ENCODE measurements at places on chromosomes 16 and 17.

DNA sequence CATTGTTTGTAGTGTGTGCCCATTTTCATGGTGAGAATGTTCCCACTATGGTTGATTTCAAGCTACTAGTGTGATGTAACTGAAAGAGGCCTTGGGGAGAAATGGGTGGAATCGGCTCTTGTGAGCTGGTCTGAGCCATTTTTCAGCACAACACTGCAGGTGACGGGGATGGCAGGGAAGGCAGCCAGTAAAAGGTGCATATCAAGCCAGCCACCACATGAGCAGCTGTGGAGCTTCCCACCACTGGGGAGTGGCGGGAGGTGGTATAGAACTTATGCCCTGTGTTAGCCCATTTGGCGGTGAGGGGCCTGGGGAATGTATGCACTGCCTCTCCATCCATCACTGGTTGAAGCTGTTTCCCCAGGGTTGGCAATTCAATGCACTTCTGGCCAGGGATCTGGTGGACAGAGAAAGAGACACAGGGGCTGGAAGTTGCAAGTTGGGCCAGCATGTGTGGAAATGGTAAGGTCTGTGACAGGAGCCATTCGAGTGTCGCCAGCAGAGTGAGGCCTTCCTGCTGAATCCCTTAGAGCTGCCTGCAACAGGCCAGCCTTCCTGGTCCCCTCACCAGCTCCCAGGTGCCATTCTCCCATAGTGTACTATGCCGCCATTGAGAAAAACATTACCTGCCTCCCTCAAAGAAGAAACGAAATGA, 31.7 kb upstream of the BRD7 start:
- DNase-seq = no peak

DNA sequence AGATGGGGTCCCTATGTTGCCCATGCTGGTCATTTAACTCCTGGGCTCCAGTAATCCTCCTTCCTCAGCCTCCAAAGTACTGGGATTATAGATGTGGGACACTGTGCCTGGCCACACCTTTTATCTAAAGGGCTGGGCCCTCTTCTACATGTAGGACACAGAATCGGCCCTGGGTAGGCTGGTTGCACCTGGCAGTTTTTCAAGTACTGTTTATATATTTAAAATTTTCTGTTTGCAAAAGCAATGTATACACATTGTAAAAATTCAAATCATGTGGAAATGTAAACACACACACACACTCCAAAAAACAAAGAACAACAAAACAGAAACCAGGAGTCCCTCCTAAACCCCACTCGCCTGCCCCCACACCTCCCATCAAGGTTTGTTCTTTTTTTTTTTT, 28.1 kb upstream of the SIAH1 start:
- no peak for DNase-seq

GRCh38 chr17:33261820-33262219, 31.3 kb downstream of the ASIC2 start:
- DNase-seq = no peak

- DNase-seq = no peak
Observed at GRCh38 chr17:67672592-67673335, 45.0 kb upstream of the NOL11 start.

- DNase-seq = no peak
Observed at GRCh38 chr17:3531266-3532101, 26.1 kb downstream of the TRPV3 start.

DNA sequence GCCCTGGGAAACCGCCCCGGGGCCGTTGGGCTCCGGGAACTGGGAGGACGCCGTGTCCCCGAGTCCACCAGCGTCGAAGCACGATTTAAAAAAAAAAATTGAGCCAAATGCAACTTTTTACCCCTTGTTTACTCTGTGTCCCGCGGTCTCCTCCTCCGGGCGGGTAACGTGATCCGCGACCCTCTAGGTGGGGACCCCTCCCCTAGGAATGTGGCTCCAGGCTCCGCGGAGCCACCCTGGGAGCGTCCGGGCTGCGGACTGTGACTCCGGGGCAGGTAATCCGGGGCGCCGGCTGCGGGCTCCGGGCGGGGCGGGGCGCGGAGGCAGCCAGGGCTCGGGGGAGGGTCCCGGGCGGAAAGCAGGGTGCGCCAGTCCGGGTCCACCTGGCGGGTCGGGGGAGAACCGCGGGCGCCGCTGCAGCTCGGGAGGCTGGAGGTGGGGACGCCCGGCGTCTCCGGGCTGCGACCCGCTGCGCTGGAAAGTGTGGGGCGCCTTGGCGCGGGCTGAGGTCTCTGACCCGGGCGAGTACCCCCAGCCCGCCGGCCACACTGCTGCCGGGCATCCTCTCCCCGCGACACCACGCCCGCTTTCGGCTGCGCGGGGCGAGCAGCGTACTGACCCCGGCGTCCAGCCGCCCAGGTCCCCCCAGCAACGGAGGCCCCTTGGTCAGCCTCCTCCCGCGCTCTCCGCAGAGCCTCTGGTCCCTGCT, 852 bp upstream of the HELZ start:
- DNase-seq = no peak

GRCh38 chr17:78573955-78574354, 3.2 kb downstream of the DNAH17 start:
- no peak for DNase-seq

DNA sequence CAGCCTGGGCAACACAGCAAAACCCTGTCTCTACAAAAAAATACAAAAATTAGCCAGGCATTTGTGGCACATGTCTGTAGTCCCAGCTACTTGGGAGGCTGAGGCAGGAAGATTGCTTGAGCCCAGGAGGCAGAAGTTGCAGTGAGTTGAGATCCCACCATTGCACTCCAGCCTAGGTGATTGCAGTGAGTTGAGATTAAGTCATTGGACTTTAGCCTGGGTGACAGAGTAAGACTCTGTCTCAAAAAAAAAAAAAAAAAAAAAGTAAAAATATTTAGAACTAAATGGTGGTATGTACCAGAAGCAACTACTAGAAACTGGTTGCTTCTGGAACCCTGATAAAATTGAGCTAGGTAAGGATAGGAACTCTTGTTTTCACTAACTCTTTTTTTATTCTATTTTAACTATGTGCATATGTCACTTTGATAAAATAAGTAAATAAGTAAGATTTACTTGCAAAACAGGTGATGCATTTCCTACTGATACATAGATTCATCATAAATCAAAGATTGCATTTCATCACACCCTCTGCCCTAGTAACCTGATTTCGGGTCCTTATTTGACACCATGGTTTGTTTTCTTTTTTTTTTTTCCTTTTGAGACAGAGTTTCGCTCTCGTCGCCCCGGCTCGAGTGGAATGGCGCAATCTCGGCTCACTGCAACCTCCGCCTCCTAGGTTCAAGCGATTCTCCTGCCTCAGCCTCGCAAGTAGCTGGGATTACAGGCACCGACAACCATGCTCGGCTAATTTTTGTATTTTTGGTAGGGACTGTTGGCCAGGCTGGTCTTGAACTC, 66.0 kb downstream of the USP32 start:
- no peak for DNase-seq

GRCh38 chr17:79832218-79833109, 6.8 kb downstream of the CBX4 start:
- no peak for DNase-seq

- DNase-seq = no peak
Observed at GRCh38 chr17:2701996-2702741, 9.4 kb downstream of the CLUH start.

DNA sequence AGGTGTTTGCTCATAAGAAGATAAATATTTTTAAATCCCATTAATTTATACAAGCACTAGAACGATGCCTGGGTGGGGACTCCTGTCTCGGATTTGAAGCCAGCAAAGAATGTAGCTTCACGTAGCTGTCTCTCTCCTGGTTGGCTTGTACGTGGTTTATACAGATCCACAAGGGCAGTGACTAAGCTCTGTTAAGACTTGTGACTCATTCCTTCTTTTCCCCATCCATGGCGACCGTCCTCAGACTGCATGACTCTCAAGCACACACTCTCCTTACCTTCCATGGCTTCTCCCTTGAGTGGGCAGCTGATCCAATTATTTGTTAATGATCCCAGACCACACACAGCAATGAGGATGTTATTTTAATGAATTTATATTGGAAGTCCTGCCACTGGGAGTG, 679.7 kb upstream of the SOX9 start:
- DNase-seq = peak; percentile 95

DNA sequence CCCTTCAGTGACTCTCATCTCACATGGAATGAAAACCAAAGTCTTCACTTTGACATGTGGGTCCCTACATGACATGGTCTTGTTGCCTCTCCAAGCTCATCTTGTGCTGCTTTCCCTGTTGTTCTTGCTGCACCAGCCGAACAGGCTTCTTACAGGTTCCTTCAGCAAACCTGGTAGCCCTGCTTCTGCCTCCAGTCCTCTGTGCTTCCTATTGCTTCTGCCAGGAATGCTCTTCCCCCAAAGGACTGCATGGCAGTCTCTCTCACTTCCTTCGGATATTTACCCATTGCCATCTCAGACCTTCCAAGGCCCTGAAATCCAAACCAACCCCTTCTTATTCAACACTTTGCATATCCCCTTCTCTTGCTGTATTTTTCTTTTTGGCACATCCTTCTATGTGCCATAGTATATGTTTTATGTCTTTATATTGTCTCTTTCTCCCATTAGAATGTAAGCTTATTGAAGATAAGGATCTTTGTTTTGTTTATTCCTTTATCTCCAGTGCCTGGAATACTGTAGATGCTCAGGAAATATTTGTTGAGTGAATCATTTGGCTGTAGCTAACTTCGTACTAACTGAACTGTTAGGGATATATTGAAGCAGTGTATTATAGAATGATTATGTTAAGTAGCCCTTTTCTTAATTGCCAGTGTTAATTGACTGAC, 57.9 kb upstream of the SLC12A3 start:
- peak; percentile 71 for DNase-seq

GRCh38 chr16:68487669-68488068, 39.4 kb upstream of the SMPD3 start:
- no peak for DNase-seq

GRCh38 chr17:71942626-71943025, 178.2 kb upstream of the SOX9 start:
- DNase-seq = no peak

DNA sequence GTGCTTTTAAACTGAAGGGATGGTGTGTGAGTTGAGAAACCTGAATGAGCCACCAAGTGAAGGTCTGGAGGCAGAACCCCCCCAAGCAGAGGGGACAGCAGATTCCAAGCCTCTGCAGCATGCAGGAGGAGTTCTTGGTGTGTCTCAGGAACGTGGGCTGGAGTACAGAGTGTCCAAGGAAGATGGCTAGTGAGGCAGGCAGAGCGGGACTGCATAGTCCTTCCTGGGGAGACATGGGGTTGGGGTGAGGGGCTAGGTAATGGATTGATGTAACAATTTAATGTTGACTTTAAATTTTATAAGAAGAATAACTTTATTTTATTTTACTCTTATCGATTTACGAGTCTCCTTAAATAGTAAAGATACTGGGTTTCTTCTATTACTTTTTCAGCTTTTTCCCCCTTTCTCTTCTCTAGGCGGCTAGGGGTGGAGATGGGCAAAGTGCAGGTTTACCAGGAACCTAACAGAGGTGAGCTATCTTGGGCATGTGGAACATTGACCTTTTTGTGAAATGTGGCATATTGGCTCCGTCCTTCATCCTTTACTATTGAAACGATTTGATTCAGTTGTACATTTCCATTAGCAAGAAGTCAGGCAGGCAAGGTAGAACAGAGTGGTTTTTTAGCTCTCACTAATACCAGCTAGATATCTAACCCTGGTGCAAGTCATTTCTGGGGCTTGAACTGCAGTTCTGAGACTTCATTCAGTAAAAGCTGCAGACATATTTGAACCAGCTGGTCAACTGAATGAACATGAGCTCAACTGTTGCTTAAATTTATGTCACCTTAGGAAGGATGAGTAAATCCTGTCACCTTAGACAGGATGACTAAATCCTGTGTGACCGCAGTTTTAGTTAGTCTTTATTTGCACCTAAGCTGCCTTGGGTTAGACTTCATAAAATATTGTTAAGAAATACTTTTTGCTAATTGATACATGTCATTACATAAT, 9.2 kb downstream of the PRPSAP2 start:
- no peak for DNase-seq
